ENCODE measurements at places on chromosomes 1 and 21. TPM values are rescaled to one million over a fixed set of nuclear protein-coding genes. Genes with fewer than 3 reads are reported as not detected.

STUM gene
- total RNA-seq: 1.6 TPM

TSACC gene
- total RNA-seq: not detected

TSSK3 gene
- 4.3 TPM for total RNA-seq

MROH9 gene
- total RNA-seq: not detected

TNNT2 gene
- 2.1 TPM for total RNA-seq

- H3K36me3 ChIP-seq: no peaks in the 10 kb centered on the region
- H3K27me3 ChIP-seq: no peaks in the 10 kb centered on the region
- H3K4me1 ChIP-seq: no peaks in the 10 kb centered on the region
- DNase-seq: no peak
- H3K4me3 ChIP-seq: no peak overlapping the region
These were observed 444.8 kb downstream of the PTPRC start for GRCh38 chr1:199083680-199084079.

DNA sequence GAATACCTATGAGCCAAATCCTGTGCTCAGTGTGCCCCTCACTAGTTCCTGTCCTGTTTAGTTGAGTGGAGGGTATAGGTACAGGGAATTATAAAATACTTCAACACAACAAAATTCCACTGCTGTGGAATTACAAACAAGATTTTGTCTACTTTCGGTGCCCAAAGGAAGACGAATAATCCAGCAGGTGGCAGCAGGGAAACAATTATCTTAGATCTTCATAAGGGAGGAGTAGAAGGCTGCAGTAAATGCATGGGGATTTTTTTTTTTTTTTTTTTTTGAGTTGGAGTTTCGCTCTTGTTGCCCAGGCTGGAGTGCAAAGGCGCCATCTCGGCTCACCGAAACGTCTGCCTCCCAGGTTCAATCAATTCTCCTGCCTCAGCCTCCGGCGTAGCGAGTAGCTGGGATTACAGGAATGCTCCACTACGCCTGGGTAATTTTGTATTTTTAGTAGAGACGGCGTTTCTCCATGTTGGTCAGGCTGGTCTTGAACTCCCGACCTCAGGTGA is 2.0 kb upstream of the PIP5K1A start:
- peak overlapping the region; percentile 60 for H3K27ac ChIP-seq
- H3K27me3 ChIP-seq: no peaks in the 10 kb centered on the region
- DNase-seq: peak; percentile 91
- no peaks in the 10 kb centered on the region for H3K4me1 ChIP-seq

DNA sequence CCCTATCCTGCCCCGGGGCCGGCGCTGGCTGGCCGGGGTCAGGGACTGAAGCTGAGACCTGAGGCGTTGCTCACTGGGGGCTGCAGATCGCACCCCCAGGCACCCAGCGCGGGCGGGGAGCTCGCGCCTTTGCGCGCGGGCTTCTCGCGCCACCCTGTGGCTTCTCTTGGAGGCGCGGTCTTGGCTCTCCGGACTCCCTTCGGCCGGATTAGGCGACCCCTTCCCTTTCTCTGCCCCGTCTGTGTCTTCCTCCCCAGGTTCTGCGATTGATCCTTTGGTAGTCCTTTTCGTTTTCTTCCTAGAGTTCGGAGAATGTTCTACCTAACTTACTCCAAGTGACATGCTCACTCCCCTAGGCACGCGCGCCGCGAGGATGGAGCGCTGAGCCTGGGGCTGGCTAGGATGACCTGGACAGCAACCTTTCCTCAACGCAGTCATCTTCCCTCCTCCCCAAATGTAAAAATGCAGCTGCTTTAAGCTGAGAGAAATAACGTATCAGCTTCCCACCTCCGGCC is 495 bp upstream of the NTRK1 start:
- peaks cover 24% of the 10 kb centered on the region for H3K27me3 ChIP-seq
- peaks cover 10% of the 10 kb centered on the region for H3K4me1 ChIP-seq
- DNase-seq: peak; percentile 74
- peak overlapping the region; percentile 20 for H3K4me3 ChIP-seq
- no peaks in the 10 kb centered on the region for H3K36me3 ChIP-seq

- peaks cover 2% of the 10 kb centered on the region for H3K36me3 ChIP-seq
- no peak for DNase-seq
- no peak overlapping the region for H3K4me3 ChIP-seq
These were observed 5.8 kb downstream of the TMEM240 start for GRCh38 chr1:1534401-1535154.

DNA sequence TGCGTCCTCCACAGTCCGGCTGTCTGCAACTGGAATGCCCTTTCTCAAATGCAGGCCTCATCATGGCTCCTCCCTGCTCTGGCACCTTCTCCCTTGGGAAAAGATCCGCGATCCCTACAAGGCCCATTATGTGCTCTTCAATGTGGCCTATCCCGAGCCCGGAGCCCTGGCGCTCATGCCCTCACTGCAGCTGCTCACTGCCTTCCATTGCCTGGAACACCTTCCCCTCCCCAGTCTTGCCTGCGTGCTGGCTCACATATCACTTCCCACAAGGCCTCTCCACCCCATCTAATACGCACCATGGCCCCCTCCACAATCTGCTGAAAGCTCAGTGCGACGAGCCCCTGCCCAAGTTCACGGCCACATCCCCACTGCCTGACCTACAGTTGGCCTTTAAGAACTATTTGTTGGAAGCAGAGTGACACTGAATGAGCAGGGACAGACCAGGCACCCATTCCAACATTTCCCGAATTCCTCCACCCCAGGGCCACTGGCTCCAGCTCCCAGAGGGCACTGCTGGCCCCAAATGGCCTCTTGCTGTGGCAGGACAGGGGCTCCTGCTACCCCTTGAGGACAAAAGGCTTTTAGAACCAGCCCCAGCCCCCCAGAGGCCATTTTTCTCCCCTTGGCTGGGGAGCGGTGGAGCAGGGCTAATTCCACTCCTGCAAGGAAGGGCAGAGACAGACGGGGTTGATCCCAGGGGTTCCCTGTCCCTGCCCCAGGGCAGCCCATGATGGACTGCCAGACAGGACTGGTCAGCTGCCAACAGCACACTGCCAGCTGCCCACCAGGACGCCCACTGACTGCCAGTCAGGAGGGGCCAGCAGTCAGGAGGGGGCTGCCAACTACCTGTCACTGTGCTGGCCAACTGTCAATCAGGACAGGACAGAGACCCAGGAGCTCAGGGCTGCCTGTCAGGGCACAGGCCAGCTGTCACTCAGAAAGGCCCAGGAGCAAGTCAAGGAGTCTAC is 64.8 kb downstream of the DHRS3 start:
- peak; percentile 53 for DNase-seq
- H3K27me3 ChIP-seq: no peaks in the 10 kb centered on the region
- no peaks in the 10 kb centered on the region for H3K4me1 ChIP-seq
- H3K4me3 ChIP-seq: no peak overlapping the region
- H3K27ac ChIP-seq: no peak overlapping the region

- H3K4me3 ChIP-seq: no peak overlapping the region
- H3K27ac ChIP-seq: no peak overlapping the region
- H3K4me1 ChIP-seq: no peaks in the 10 kb centered on the region
- H3K36me3 ChIP-seq: no peaks in the 10 kb centered on the region
These were observed 211.8 kb upstream of the PKN2 start for GRCh38 chr1:88472298-88472697.

- no peak overlapping the region for H3K27ac ChIP-seq
- H3K4me1 ChIP-seq: no peaks in the 10 kb centered on the region
- no peaks in the 10 kb centered on the region for H3K27me3 ChIP-seq
- DNase-seq: no peak
- H3K36me3 ChIP-seq: no peaks in the 10 kb centered on the region
- no peak overlapping the region for H3K4me3 ChIP-seq
These were observed 112.3 kb upstream of the PRDX6 start for GRCh38 chr1:173364827-173365226.

- no peak for DNase-seq
- H3K27me3 ChIP-seq: no peaks in the 10 kb centered on the region
- no peaks in the 10 kb centered on the region for H3K4me1 ChIP-seq
- H3K27ac ChIP-seq: no peak overlapping the region
- no peak overlapping the region for H3K4me3 ChIP-seq
These were observed 23.0 kb upstream of the KCNA10 start for GRCh38 chr1:110541906-110542395.

DNA sequence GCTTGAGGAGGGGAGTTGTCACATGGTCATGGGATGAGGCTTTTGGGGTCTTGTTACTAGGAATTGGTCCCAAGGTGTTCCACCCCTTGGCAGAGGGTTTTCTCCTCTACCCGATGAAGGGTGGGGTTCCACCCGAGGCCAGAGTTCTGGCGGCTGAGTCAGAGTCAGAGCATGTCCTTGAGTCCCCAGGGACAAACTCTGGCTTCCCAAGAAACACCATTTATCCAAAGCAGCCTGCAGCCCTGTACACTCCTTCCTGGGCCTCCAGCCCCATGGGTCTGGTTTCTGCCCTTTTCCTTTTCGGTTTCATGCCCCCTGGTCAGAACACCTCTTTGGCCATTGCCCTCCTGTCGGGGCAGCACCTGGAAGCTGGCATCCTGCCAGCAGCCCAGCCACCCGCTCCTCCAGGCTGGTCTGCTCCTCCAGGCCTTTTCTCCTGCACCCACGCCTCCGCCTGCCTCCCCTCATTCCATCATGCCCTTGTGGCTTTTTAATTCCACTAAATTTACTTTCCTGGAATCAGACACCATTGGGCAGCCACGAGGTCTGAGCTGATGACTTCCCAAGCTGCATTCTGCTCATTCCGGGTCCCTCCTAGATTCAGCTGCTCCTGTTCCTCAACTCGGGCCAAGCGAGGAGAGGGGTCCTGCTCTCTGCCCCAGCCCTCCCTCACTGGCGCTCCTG is 301.7 kb upstream of the VAMP3 start:
- H3K4me3 ChIP-seq: no peak overlapping the region
- H3K27ac ChIP-seq: peak overlapping the region; percentile 78
- H3K4me1 ChIP-seq: no peaks in the 10 kb centered on the region
- DNase-seq: peak; percentile 85

GRCh38 chr1:18955441-18956192 is 859 bp downstream of the IFFO2 start:
- H3K27me3 ChIP-seq: no peaks in the 10 kb centered on the region
- H3K4me1 ChIP-seq: no peaks in the 10 kb centered on the region
- peak overlapping the region; percentile 80 for H3K4me3 ChIP-seq
- peak; percentile 69 for DNase-seq
- H3K36me3 ChIP-seq: no peaks in the 10 kb centered on the region
- H3K27ac ChIP-seq: peak overlapping the region; percentile 33

DNA sequence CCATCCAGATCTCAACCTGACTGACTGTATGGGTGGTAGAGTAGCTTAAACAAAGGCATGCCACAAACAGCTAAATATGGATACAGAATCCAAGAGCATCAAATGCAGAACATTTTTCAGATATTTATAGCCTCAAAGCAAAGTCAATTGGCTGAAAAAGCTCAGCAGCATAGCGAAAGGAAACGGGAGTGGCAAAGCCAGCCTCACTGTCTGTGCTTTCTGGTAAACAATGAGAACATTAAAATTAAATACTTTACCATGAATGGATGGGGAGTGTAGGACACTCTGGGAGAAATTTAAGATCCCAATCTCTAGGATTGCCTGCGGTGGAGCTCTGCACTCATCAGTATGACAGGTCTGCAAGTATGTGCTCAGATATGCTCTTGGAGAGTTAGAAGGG is 4.4 kb downstream of the RASAL2 start:
- H3K4me3 ChIP-seq: no peak overlapping the region
- no peak for DNase-seq
- no peaks in the 10 kb centered on the region for H3K36me3 ChIP-seq
- no peaks in the 10 kb centered on the region for H3K27me3 ChIP-seq
- no peak overlapping the region for H3K27ac ChIP-seq
- H3K4me1 ChIP-seq: no peaks in the 10 kb centered on the region

DNA sequence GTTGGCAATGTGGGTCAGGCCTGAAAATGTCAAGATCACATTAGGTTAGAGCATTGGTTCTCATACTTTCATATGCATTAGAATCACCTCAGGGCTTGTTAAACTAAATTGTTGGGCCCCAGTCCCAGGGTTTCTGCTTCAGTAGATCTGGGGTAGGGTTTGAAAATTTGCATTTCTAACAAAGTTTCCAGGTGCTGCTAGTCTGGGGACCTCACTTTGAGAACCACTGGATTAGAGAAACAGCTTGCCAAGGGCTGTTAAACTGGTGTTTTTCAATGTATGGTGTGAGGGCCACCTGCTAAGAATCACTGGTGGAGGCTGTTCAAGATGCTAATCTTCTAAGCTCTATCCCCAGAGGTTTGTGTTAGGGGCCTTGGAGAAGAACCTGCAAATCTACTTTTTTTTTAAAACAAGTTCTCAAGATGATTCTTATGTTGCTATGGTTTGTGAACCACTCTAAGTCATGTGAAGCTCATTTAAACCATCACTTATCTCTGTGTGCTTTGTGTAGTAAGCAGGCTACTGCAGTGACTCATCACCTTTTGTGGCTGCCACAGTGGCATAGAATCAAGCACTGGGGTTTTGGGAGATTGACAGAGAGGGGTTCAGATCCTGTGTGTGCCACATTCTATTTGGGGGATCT is 152.2 kb downstream of the S1PR1 start:
- H3K27ac ChIP-seq: no peak overlapping the region
- no peak for DNase-seq
- H3K36me3 ChIP-seq: no peaks in the 10 kb centered on the region
- H3K4me1 ChIP-seq: no peaks in the 10 kb centered on the region
- H3K27me3 ChIP-seq: no peaks in the 10 kb centered on the region
- H3K4me3 ChIP-seq: no peak overlapping the region

- no peak for DNase-seq
- H3K4me3 ChIP-seq: no peak overlapping the region
- H3K36me3 ChIP-seq: no peaks in the 10 kb centered on the region
- H3K27me3 ChIP-seq: no peaks in the 10 kb centered on the region
- H3K27ac ChIP-seq: no peak overlapping the region
These were observed 3.8 kb upstream of the XCL1 start for GRCh38 chr1:168572633-168573032.

GRCh38 chr1:47942240-47942629 is 55.0 kb downstream of the TRABD2B start:
- H3K4me3 ChIP-seq: no peak overlapping the region
- peaks cover 31% of the 10 kb centered on the region for H3K4me1 ChIP-seq
- H3K27ac ChIP-seq: no peak overlapping the region
- DNase-seq: no peak
- no peaks in the 10 kb centered on the region for H3K27me3 ChIP-seq
- peaks cover 4% of the 10 kb centered on the region for H3K36me3 ChIP-seq

DNA sequence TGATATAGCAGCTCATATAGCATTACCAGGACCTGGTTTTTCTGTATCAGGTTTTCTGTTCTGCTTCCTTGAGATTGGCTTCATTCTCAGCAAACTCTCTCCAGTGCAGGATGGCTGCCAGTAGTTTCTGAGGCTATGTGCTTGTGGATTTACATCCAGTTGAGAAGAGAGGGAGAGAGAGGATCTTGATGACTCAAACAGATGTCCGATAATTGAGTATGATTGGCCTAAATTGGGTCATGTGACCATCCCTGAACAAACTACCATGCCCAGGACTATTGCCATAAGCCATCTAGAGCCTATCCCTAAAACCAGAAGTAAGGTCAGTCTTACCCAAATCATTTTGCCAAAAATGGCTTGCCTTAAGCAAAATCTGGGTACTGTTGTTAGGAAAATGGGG is 18.1 kb upstream of the PSMA5 start:
- H3K27me3 ChIP-seq: no peaks in the 10 kb centered on the region
- H3K4me3 ChIP-seq: no peak overlapping the region
- H3K27ac ChIP-seq: no peak overlapping the region
- no peaks in the 10 kb centered on the region for H3K36me3 ChIP-seq

Data from kidney (tissue), 22 donors.